ENCODE measurements at places on chromosomes 12 and 14. TPM values are rescaled to one million over a fixed set of nuclear protein-coding genes. Genes with fewer than 3 reads are reported as not detected.
A peak's percentile ranks its signal among the peaks of the same experiment; 100 is the strongest.

CCDC175 gene
- not detected for total RNA-seq

VRTN gene
- not detected for total RNA-seq

DNA sequence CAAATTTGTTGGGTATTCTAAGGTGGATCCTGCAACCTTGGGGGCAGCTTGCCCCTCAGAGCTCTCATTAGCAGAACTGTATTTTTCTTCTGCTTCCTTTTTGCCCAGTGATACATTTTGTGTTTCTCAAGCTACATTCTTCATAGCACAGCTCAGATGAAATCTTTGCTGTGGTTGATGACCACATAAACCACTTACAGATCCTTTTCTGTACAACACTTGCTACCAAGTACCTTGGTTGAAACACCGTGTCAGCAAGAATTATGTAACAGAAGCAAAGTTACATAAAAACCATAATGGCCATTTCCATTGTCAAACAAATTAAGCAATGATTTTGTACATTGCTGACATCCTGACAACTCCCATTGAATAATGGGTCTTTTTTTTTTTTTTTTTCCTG is 9.7 kb upstream of the PLBD1 start:
- H3K27me3 ChIP-seq = no peaks in the 10 kb centered on the region
- no peak overlapping the region for H3K4me3 ChIP-seq
- no peak overlapping the region for H3K27ac ChIP-seq
- peaks cover 13% of the 10 kb centered on the region for H3K4me1 ChIP-seq
- no peak for DNase-seq

GRCh38 chr12:120677765-120678473 is 9.0 kb upstream of the MLEC start:
- no peak overlapping the region for H3K4me3 ChIP-seq
- no peaks in the 10 kb centered on the region for H3K36me3 ChIP-seq
- no peak overlapping the region for H3K27ac ChIP-seq
- no peaks in the 10 kb centered on the region for H3K27me3 ChIP-seq
- H3K4me1 ChIP-seq = peaks cover 12% of the 10 kb centered on the region

GRCh38 chr14:60931218-60931617 is 49.7 kb downstream of the TRMT5 start:
- no peaks in the 10 kb centered on the region for H3K4me1 ChIP-seq
- H3K27ac ChIP-seq = no peak overlapping the region
- H3K36me3 ChIP-seq = no peaks in the 10 kb centered on the region
- H3K27me3 ChIP-seq = no peaks in the 10 kb centered on the region
- no peak for DNase-seq
- H3K4me3 ChIP-seq = no peak overlapping the region

- no peak overlapping the region for H3K4me3 ChIP-seq
- no peaks in the 10 kb centered on the region for H3K36me3 ChIP-seq
- no peaks in the 10 kb centered on the region for H3K27me3 ChIP-seq
- no peaks in the 10 kb centered on the region for H3K4me1 ChIP-seq
- DNase-seq = no peak
These were observed 65.9 kb upstream of the VASH1 start for GRCh38 chr14:76695263-76695920.

DNA sequence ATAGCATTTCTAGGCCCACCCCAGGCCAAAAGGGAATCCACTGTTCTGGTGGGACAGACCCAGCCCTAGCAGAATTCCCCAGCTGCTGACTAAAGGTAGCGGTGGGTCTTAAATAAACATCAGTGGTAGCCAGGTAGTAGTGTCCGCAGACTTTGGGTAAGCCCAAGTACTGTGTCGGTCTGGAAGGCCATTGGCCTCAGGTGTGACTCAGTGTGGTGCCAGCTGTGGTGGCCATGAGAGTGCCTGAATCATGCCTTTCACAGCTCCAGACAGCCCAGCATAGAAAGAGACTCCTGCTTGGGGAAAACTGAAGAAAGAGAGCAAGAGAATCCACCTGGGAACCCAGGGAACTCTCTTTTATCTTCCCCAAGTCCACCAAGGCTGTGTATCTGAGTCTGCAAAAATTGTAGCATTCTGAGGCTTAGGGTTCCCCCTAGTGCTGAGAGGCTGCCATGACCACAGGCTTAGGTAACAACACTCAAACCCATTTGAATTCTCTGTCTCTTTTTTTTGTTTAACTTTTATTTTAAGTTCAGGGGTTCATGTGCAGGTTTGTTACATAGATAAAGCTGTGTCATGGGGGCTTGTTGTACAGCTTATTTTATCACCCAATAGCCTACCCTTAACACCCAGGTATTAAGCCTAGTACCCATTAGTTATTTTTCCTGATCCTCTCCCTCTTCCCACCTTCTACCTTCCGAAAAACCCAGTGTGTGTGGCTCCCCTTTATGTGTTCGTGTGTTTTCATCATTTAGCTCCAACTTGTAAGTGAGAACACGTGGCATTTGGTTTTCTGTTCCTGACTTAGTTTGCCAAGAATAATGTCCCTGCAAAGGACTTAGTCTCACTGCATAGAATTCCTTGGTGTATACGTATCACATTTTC is 16.7 kb upstream of the CD163L1 start:
- H3K4me1 ChIP-seq = no peaks in the 10 kb centered on the region
- no peak overlapping the region for H3K27ac ChIP-seq

DNA sequence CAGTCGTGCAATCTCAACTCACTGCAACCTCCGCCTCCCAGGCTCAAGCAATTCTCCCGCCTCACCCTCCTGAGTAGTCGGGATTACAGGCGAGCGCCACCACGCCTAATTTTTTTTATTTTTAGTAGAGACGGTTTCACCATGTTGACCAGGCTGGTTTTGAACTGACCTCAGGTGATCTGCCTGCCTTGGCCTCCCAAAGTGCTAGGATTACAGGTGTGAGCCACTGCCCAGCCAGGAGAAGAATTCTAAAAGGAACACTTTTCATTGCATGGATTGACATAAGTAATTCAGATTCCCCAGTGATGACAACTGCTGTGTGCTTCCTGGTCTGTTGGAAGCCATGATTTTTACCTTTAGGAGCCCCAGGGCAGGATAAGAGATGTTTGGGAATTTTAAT is 22.1 kb downstream of the DMAC2L start:
- no peak overlapping the region for H3K4me3 ChIP-seq
- H3K27ac ChIP-seq = no peak overlapping the region
- H3K36me3 ChIP-seq = peaks cover 25% of the 10 kb centered on the region
- no peak for DNase-seq
- peaks cover 11% of the 10 kb centered on the region for H3K4me1 ChIP-seq

- H3K27ac ChIP-seq = no peak overlapping the region
- H3K4me3 ChIP-seq = peak overlapping the region; percentile 87
- peaks cover 30% of the 10 kb centered on the region for H3K4me1 ChIP-seq
- DNase-seq = no peak
These were observed 1.8 kb downstream of the SPRING1 start for GRCh38 chr12:116735951-116736599.

GRCh38 chr14:91586410-91586809 is 76.3 kb upstream of the PPP4R3A start:
- DNase-seq = no peak
- no peaks in the 10 kb centered on the region for H3K27me3 ChIP-seq
- no peaks in the 10 kb centered on the region for H3K4me1 ChIP-seq
- H3K36me3 ChIP-seq = no peaks in the 10 kb centered on the region

DNA sequence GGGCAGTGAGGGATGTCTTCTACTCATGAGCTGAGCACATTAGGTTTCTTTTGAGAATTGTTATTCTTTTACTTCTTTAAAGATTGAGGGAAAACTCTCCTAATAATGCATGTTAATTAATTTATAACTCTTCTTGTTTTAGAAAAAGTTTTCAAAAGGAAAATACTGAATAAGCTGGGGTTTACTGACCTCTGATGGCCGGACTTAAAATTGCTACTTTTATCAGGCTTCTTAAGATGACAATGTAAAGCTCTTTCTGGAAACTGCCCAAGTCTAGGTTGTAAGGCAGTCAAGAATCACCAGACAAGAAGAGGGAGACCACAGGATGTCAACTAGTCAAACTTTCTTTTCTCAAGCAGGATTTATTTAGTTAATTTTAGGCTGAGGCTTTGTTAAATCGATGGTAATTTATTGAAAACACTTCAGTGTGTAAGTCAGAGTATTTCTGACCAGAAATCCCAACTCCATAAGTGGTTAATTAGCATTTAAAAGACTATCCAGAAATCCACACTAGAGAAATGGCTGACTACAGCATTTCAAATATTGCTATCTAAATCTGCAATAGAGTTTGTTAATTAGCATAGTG is 82.1 kb downstream of the AVPR1A start:
- no peak overlapping the region for H3K27ac ChIP-seq
- DNase-seq = no peak
- no peak overlapping the region for H3K4me3 ChIP-seq
- H3K4me1 ChIP-seq = no peaks in the 10 kb centered on the region

DNA sequence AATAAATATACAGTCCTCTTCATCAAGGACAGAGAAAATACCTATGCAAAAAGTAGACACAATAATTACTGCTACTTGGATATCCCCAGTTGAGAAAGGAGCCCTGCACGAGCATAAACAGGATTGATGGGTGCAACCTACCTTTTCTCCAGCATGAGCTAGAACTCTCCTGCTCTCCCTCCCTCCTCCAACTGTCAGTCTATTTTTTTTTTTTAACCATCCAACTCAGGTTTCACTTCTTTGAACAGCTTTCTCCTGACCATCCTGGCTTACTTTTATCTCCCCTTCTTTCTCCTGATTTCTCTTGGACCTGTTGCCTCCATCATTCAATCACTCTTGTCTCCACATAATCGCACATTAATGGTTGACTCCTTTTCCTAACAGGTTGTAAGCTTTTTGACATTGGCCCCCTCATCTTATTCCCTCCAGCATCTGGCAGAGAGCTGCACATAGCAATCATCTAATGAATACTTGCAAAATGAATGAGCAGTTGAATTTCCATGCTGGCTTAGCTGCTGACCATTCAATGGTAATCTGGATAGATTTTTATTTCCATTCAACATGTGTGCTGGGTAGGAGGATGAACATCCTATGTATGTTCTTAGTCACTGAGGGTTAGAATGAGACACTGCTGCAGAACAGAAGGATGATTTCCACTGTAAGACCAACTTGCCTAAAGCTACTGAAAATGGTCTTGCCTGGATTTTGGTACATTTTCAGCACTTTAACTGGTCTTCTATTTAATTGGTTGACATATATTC is 24.4 kb downstream of the MYBPC1 start:
- H3K4me1 ChIP-seq = peaks cover 3% of the 10 kb centered on the region
- H3K36me3 ChIP-seq = no peaks in the 10 kb centered on the region
- no peak for DNase-seq
- no peaks in the 10 kb centered on the region for H3K27me3 ChIP-seq
- H3K27ac ChIP-seq = no peak overlapping the region

DNA sequence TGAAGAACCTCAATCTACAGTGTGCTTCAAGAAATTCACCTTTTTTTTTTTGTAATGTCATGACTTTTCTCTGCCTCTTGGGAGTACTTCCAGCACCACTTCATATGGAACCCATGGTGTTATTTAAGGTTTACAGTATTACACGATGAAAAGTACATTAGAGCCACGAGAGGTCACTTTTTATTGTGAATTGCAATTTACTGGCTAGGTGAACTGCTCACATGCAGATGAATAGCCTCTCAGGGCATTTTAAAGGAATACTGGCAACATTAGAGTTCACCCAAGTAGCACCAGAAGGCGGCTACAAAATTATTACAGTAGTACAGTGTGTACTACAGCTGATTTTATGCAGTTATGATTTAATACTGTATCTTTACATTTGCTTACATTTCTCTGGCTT is 99.1 kb upstream of the PPP4R3A start:
- no peak for DNase-seq
- no peaks in the 10 kb centered on the region for H3K27me3 ChIP-seq
- H3K4me3 ChIP-seq = no peak overlapping the region
- H3K27ac ChIP-seq = no peak overlapping the region

GRCh38 chr12:42186793-42187192 is 42.1 kb upstream of the GXYLT1 start:
- no peaks in the 10 kb centered on the region for H3K4me1 ChIP-seq
- H3K36me3 ChIP-seq = peaks cover 15% of the 10 kb centered on the region

GRCh38 chr12:52121824-52122539 is 42.5 kb downstream of the SMIM41 start:
- no peaks in the 10 kb centered on the region for H3K36me3 ChIP-seq
- no peak overlapping the region for H3K27ac ChIP-seq
- peak; percentile 72 for DNase-seq

DNA sequence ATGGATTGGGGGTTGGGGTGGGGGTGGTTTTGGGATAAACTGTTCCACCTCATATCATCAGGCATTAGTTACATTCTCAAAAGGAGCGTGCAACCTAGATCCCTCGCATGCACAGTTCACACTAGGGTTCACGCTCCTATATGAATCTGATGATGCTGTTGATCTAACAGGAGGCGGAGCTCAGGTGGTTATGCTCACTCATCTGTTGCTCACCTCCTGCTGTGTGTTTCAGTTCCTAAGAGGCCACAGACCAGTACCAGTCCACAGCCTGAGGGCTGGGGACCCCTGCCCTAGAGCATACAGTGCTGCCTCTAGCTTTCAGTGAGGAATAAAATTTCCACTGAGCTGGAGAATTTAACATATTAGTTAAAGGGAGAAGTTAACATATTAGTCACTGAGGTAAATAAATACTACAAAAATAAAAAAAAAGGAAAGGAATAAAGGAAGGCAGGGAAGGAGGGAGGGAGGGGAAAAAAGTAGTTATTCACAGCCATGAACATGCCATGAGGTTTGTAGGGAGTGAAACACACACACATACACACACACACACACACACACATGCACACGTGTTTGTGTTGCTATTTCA is 612.7 kb upstream of the TBX3 start:
- H3K4me3 ChIP-seq = no peak overlapping the region
- DNase-seq = no peak
- no peaks in the 10 kb centered on the region for H3K27me3 ChIP-seq
- H3K36me3 ChIP-seq = no peaks in the 10 kb centered on the region

- peaks cover 11% of the 10 kb centered on the region for H3K4me1 ChIP-seq
- no peaks in the 10 kb centered on the region for H3K36me3 ChIP-seq
- DNase-seq = peak; percentile 20
- no peaks in the 10 kb centered on the region for H3K27me3 ChIP-seq
These were observed 105.2 kb downstream of the MED13L start for GRCh38 chr12:116172224-116172849.

DNA sequence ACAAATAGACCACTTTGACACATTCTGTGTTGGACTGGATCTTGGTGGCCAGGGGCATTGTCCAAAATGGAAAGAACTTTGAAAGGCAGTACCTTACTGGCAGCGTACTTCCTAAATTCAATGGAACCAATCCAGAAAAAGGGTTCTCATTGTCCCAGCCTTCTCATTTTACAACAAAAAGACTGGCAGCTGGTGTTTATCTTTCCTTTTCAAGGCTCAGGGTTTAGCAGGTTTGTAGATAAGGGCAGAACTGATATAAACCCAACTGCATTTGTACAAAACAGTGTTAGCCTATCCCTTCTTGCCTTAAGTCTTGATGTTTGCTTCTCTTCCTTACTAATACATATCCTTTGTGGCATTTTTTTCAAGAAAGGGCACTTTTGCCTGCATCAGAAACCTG is 7.7 kb downstream of the THAP2 start:
- H3K4me3 ChIP-seq = no peak overlapping the region
- H3K27ac ChIP-seq = no peak overlapping the region
- H3K27me3 ChIP-seq = no peaks in the 10 kb centered on the region
- H3K36me3 ChIP-seq = no peaks in the 10 kb centered on the region

- no peaks in the 10 kb centered on the region for H3K27me3 ChIP-seq
- no peaks in the 10 kb centered on the region for H3K36me3 ChIP-seq
- H3K4me1 ChIP-seq = no peaks in the 10 kb centered on the region
These were observed 116.1 kb upstream of the CPSF6 start for GRCh38 chr12:69123311-69123710.

GRCh38 chr12:56256326-56256960 is 1.7 kb downstream of the ANKRD52 start:
- H3K4me3 ChIP-seq = no peak overlapping the region
- H3K27me3 ChIP-seq = no peaks in the 10 kb centered on the region
- H3K4me1 ChIP-seq = peaks cover 27% of the 10 kb centered on the region
- no peak for DNase-seq
- peaks cover 55% of the 10 kb centered on the region for H3K36me3 ChIP-seq
